ENCODE measurements at places on chromosomes 12 and 14.

GRCh38 chr12:11133816-11134215 is 628 bp downstream of the TAS2R30 start:
- DNase-seq, result no peak

GRCh38 chr12:66190519-66191370 is 1.7 kb downstream of the IRAK3 start:
- no peak for DNase-seq

DNA sequence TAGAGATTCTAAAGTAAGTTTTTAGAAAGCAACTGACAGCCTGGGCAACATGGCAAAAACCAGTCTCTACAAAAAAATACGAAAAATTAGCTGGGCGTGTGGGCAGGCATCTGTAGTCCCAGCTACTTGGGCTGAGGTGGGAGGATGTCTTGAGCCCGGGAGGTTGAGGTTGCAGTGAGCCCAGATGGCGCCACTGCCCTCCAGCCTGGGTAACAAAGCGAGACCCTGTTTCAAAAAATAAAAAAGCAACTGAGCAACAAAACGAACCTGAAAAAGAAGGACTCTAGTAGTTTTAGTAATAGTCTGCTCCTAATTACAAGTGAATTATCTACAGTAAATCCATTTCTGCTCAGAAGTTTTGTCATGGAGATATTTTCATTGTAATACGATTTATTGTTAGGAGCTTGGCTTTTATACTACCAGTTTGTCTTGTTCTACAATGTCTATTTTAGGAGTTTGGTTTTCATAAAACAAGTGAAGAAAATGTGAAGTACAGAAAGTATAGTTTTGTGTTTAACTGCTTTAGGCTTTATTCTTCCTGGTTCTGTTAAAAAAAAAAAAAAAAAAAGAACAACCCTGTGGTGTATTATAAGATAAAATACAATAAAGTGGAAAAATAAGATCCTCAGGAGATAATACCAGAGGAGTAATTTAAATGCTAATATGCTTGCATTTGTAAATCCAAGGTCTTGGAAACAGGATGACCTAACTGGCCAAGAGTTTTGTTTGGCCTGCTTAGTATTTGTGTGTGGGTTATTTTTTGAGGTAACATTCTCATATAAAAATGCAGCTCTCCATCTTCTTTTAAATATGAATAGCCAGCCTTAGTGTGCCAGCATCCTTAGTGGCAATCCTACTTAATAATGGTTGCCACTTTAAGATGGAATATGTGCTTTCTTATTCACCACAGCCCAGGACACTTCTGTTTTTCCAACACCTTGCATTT is 2.8 kb downstream of the TMX1 start:
- no peak for DNase-seq

DNA sequence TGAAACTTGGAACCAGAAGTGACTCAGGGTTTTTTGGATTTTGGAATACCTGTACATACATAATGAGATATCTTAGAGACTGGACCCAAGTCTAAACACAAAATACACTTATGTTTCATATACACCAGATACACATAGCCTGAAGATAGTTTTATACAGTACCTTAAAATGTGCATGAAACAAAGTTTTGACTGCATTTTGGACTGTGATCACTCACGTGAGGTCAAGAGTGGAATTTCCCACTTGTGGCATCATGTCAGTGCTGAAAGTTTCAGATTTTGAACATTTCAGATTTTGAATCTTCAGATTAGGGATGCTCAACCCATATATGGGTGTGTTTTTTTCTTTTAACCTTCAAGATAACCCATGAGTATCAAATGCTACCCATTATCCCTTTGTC is 6.6 kb downstream of the SBNO1 start:
- no peak for DNase-seq

DNA sequence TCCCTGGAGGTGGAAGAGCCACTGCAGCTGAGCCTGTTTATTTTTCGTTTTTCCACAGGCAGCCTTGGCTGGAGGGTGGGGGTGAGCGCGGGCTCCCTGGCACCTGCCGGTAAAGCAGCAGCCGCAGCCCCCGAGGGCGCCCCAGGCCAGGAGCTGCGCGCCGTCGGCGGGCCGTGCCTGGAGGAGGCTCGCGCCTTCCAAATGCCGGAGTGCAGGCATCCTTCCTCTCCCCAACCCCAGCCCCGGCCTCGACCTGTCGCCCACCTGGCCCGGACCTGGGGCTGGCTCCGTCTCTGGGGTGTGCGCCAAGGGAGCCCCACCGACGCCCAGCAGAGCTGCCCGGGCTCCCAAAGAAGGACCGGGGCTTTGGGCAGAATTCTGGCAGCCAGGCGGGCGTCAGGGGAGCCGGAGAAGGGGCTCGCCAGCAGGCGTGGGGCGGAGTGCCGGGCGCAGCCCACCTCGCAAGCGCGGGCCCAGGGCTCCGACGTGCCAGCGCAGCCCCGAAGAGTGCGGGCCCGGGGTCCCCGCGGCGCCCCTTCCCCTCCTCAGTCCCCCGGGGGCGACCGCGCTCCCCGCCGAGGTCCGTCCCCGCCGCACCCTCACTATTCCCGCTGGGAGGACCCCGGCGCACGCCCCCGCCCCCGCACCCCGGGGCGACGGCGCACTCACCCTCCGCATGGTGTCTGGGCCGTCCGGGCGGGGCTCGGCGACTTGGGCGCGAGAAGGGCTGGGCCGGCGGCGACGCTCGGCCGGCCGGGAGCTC is 130.3 kb downstream of the NDUFA12 start:
- DNase-seq, result no peak

DNA sequence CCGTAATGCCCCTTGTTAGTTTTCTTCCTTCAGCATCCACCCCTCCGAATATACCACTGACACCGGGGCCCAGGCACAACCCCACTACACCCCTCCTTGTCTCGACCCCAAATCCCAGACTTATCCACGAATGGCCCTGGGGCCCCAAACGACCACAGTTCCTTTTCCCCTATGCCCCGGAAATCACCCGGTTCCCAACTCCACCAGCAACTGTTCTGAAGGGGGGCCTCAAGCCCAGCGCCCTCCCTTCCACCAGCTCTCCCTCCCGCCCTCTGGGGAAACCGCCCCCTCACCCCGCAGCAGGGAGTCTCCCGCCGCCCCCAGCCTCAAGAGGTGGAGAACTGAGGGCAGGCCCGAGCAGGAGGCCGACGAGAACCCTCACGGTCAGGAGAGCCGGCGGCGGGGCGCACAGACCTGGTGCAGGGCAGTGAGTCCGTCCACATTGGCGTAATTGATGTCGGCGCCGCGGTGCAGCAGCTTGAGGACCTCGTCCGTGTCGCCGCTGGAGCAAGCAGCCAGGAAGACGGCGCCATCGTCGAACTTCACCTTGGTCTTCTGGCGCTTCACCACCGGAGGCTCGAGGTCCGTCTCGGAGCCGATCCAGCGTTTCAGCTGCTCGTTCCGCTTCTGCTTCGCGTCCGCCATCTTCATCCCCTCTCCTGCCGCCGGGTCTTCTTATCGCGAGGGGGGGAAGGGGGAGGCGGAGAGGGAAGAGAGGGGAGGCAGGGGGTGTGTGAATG is 446 bp downstream of the PPP1R12A start:
- peak; percentile 32 for DNase-seq

DNA sequence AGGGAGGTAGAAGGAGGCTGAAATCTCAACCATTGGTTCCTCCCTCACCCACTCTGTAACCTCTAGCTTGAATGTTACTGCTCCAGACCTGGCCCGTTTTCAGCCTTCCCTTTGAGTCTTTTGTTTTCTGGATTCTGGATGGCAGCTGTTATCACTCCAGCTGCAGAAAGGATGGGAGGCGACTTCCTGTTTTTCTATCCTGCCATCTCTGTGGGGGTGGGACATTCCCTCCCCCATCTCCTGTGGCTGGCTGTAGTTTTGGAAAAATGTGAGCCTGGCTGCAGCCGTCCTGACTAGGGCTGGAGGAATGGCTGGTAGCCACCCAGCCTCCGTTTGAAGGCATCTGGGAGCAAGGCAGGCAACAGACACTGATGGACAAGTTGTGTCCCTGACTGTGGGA is 2.9 kb upstream of the PPFIBP1 start:
- no peak for DNase-seq

- DNase-seq, result peak; percentile 7
Measured at GRCh38 chr14:68636597-68636996, 156.3 kb downstream of the ZFP36L1 start.

- DNase-seq, result no peak
Measured at GRCh38 chr12:44372259-44372658, 503.9 kb downstream of the NELL2 start.

DNA sequence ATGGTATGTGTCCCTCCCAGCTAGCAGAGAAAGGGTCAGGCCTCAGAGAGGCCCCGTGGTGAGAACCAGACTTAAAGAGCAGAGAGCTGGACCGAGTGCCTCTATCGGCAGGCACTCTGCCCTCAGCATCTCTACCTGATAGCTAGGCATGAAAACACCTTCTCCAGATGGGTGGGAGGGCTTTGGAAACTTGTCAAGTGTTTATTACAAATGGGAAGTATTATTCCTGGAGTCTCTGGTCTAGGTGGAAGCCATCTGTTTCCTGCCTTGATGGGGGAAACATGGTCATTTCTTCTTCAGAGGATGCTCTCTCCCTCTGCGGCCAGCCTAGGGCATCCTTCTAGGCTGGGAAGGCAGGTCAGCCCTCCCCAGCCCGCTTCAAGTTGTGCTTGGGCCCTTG is 2.3 kb downstream of the TMEM63C start:
- DNase-seq, result no peak

DNA sequence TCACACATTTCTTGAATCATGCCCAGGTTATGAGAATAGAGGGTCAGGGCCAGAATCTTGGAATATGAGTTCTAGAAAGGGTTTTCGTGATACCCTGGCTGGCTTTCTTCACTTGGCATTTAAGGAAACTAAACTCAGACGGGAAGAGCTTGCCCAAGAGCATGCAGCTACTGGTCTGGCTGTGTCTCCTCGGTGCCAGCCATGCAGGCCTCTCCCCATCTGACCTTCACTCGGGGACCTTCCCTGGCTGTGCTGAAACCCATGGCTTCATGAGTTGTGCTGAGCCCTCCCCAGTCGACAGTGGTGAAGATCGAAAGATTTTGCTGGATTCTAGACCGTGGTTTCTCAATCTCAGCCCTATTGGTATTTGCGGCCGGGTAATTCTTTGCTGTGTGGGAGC is 38.0 kb downstream of the FOXN3 start:
- DNase-seq, result no peak
